ENCODE measurements at places on chromosomes 2 and 18.

DNA sequence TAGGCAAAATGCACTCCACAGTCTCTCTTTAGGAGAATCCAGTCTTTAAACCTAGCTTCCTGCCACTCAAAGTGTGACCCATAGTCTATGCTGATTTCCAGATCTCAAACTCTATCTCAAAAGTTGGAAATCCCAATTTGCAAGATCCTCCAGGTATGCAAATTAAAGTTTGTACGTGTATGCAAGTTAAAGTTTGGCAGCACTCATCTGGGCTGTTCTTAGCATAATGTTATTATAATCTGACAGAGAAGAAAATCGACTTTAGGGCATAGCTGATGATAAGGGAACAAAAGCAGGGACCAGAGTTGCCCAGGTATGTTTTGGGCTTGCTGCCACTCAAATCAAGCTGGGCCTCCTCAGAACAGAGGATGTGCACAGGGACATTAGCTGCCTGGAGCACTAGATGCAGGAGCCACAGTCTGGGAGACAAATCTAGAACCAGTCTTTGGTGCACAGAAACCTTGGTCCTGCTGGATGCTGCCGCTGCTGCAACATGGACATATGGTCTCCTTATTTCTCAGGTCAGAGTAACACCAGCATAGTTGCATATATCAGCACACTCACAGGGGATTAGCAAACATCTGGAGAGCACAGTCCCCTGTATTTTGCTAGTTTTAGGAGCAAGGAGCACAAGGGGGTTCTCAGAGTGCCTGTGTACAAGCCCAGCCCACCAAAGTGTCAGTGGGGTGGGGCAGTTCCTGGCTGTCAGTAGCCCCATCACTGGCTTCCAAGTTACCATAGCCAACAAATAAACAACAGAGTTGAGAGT, 242.6 kb downstream of the TTC32 start:
- no peak for DNase-seq

GRCh38 chr18:10074110-10074509, 160.3 kb downstream of the VAPA start:
- DNase-seq = peak; percentile 57

GRCh38 chr18:79496978-79497637, 101.4 kb downstream of the NFATC1 start:
- peak; percentile 79 for DNase-seq

DNA sequence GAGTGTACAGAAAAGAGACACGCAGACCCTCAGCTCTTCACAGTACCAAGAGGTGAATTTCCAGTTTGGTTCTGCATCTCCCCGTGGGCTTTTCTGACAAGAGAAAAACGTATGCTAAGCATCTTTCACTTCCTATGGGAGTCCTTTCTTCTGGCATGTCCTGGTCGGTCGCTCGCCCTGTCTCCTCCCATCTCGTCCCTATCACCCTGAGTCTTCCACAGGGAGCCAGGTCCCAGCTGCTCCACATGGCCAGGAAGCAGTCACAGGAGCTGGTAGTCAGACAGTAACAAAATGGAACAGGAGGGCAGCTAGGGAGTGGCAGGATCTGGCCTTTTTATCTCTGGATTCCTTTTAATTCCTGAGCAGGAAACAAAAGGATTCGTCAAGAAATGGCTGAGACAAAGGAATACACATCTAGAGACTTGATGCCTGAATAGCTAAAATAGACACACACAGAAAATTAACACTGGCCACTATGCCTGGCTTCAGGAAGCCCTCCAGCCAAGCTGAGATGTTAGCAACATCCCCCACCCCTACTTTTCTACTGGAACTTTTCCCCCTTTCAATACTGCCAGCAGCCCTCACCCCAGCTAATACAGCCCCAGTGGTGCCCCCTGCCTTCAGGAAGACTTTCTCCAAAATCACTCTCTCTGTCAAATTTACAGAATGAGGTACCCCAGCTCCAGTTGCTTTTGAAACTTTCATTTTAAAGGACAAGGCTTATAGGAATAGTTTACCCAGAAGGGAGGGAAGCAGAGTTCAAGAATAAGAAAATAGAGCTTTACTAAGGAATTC, 136.1 kb downstream of the DNER start:
- DNase-seq = peak; percentile 54

DNA sequence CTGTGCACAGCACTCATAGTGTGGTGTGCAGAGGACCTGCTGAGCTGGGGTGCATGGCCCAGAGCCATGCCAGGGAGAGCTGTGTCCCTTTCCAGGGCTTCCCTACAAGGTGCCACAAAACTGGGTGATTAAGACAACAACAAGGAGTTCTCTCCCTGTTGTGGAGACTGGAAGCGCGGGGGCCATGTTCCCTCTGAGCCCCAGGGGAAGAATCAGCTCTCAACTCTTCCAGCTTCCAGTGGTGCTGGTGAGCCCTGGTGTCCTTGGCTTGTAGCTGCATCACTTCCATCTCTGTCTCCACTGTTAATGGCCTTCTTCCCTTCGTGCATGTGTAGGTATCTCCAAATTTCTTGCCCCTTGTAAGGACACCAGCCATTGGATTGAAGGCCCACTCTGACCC, 73.3 kb downstream of the CABLES1 start:
- DNase-seq = no peak

DNA sequence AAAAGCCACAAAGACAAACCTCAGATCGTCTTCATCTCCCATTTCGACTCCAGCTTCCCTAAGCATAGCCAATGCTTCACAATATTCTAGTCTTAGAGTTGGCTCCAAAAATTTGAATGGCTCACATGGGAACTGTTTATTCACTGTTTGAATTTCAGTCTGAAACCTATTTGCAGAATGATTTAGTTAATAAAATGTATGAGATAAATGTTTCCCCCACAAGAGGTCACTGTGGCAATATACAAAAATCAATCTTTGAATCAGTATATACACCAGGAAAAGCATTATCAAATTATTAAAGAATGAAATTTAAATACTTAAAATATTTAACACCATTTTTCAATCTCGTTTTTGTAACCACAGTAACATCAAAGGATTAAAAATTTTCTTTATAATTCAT, 40.0 kb upstream of the MCM6 start:
- peak; percentile 85 for DNase-seq

GRCh38 chr2:27095745-27096651, 9.4 kb downstream of the KHK start:
- DNase-seq = peak; percentile 90

- DNase-seq = no peak
Measured at GRCh38 chr2:229330952-229331351, 59.9 kb upstream of the PID1 start.

- DNase-seq = no peak
Measured at GRCh38 chr2:98436734-98437133, 7.9 kb upstream of the INPP4A start.

DNA sequence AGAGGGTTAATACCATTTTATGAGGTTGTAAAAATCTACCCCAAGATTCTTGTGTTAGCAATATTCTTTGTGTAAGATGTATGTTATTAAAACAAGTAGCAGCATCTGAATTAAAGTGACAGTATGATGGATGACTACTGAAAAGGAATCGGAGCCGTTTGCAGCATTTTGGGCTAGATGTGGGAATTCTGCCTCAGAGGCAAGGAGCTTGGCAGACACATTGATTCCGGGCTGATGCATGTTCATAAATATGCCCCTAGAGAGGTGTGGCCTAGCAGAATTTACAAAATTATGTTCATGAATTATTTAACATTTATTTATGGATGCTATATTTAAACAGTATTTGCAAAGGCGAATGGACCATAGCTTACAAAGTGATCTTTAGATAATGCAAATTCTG, 389.0 kb upstream of the ETAA1 start:
- DNase-seq = peak; percentile 11

DNA sequence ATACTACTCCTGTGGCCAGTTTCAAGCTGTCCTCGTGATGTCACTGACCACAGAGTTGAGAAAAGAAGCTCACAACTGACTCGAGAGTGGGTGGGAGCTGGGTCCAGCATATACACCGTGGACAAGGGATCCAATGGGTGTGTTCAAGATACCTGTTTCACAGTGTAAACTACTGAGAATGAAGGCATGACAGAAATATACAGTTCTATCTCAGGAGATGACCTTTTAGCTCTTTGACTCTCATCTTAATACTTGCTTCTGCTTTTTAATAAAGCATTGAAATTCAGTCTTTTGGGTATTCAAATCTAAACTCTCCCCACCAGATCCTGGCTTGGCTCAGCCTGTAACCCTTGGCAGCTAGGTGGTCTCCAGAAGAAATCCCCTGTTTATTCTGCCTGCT, 130.1 kb downstream of the MAP2 start:
- no peak for DNase-seq

GRCh38 chr18:38792731-38793130, 1227.1 kb upstream of the CELF4 start:
- DNase-seq = no peak

DNA sequence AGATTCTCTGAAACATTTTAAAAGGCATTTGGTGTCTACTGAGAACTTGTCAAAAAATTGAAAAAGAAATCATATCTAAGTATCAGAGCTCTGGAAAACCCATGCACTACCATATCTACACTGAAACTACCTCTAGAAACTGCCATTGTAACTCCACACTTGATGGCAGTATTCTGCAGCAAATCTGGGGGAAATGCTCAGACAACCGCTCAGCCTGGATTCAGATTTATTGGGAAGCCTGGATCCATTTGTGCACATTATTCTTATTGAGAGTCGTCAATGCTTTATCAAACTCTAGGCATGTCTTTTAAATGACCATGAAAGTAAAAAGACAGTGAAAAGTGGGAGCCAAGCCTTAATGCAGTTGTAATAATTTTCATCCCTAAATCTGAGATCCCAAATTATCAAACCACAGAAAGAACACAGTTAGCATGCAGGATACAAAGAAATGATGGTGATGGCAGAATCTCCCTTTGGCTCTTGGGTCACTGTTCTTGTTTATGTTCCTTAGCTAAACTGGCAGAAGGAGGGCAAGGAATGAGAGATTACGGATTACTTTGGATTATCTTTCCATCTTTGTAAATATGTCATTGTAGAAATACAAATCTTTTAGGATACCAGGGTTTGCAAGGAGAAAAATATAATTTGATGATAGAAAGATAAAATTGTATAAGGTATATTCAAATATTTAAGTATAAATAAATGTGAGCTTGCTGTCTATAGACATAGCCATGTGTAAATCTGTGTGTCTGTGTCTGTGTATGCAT, 512.1 kb upstream of the SYT4 start:
- peak; percentile 67 for DNase-seq

DNA sequence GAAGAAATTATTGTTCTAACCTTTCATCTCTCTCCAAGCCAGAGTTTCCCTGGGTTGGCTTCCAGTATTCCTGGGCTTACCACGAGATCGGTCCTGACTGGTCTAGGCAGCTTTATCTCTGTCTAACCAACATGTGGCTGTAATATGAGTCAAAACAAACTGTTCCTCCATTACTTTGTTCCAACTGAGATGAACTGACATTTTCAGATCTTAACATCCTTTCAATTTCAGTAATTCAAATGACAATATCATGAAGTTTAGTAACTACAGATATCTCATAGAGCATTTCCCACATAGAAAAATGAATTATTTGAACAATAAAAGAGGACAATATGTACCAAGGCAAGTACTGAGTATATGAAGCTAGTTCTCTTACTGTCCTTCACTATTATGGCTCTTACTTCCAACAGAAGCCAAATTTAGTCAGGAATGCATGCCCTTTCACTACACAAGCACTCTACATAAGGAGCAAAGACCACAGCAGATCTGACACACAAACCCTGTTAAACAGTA, 15.5 kb downstream of the SLC25A12 start:
- peak; percentile 16 for DNase-seq

- no peak for DNase-seq
Measured at GRCh38 chr2:13006426-13006825, 289.7 kb downstream of the TRIB2 start.

DNA sequence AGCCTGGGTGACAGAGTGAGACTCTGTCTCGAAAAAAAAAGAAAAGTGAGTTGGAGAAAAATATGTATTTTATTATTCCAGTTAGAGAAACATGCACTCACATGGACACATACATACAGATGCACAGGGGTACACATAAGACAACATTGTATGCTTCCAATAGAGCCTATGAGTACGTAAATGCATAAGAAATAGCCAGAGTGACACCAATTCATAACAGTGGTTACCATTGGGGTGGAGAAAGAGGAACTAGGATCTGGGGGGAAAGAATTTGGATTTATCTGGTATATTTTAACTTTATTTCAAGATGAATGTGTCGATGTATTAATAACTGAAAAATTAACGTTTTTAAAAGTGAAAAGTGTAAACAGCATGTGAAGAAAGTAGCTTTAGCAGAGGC, 16.1 kb downstream of the IL36A start:
- DNase-seq = no peak

DNA sequence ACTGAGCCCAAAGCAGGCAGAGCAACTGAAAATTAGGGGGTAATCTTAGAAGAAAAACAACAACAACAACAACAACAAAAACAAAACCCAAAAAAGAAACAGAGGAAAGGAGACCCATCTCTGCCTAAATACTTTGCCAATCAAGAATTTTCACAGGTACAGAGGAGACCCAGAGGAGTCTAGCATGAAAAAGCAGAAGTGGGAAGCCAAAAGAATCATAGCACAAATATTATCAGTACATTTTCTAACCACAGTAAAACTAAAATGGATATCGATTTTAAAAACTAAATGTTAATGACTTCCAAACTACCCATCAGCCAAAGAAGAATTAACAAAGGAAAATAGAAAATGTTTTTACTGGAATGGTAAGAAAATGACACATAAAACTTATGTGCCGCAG, 148.1 kb downstream of the BAZ2B start:
- DNase-seq = no peak

DNA sequence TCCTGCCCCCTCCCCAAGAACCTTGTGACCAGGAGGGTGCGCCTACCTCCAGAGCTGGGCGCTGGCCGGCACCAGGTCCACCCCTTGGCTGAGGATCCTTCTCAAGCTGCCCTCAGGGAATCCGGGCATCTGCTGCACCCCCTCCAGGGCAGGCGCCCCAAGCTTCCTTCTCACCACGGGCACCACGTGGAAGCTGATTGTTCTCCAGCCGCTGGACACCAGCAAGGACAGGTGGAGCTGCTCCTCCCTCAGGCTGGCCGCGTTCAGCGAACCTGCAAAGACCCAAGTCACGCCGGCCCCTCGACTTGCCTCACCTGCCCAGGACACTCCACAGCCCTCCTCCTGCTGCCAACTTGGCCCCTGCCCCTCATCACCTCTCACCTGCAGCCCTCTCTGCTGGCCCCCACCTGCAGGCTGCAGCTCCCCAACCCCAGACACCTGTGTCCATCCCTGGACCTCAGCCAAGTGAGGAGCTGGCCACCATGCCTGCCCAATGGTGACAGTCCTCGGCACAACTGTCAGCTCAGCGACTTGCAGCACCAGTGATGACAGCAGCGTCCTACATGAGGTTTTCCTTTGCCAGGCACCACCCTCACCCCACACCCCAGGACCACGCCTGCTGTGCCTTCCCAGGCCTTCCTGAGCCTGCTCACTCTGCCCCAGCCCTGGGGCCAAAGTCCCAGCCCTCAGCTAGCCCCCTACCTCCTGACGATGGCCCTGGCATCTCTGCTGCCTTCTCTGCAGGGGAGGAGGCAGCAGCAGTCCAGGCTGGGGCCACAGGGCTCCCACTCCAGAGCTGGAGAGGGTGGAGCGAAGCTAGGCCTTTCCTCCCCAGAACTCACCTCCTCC, 4.2 kb downstream of the MAB21L4 start:
- DNase-seq = no peak

- no peak for DNase-seq
Measured at GRCh38 chr2:47302308-47302707, 100.6 kb upstream of the MSH2 start.

GRCh38 chr2:171810422-171811244, 83.4 kb downstream of the SLC25A12 start:
- peak; percentile 40 for DNase-seq
